ENCODE measurements at places on chromosomes 13 and 19.

- DNase-seq = no peak
These were observed 235.8 kb downstream of the B3GLCT start for GRCh38 chr13:31435536-31435935.

GRCh38 chr13:67283637-67284036, 53.5 kb upstream of the PCDH9 start:
- no peak for DNase-seq

DNA sequence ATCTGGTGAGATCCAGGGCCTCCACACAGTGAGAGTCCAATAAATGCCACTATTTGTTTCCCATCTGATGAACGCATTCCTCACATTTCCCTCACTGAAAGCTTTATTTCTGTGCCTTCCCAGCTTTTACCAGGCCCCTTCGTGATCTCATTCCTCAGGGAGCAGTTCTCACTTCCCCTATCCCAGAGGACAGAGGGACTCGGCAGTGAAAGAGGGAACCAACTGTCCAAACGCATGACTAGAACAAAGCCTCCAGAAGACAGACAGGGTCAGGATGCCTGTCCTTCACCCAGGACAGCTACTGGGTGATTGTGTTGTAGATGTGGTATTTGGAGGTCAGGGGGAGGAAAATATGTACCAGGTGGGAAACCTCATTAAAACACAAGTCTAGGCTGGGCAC, 2.0 kb upstream of the ZBTB45 start:
- no peak for DNase-seq

- DNase-seq = no peak
These were observed 137.0 kb downstream of the SLITRK6 start for GRCh38 chr13:85662186-85662585.

DNA sequence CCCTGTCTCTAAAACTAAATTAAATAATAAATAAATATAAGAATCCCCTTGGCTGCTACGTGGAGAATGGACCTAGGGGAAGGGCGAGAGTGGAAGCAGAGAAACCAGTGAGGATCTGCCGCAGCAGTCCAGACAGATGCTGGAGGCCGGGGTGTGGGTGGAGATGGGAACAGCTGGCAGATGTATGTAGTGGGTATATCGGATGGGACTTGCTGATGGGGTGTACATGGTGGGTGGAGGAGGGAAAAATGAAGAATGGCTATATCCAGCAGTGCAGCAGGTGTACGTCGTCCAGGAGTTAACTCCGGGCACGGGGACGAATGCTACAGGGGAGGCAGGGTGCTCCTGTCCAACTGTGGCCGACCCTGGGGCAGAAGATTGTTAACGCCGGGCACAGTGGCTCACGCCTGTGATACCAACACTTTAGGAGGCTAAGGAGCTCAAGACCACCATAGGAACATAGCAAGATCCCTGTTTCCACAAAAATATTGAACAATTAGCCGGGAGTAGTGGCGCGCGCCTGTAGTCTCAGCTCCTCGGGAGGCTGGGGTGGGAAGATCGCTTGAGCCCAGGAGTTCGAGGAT, 654 bp downstream of the CEP89 start:
- no peak for DNase-seq

- no peak for DNase-seq
These were observed 32.7 kb upstream of the NFIC start for GRCh38 chr19:3333662-3334061.

- DNase-seq = no peak
These were observed at the start of gene GAS6 for GRCh38 chr13:113863524-113864272. GAS6 (minus strand) TSS chr13:113864076; CDS start chr13:113863920, 156 bp downstream.

DNA sequence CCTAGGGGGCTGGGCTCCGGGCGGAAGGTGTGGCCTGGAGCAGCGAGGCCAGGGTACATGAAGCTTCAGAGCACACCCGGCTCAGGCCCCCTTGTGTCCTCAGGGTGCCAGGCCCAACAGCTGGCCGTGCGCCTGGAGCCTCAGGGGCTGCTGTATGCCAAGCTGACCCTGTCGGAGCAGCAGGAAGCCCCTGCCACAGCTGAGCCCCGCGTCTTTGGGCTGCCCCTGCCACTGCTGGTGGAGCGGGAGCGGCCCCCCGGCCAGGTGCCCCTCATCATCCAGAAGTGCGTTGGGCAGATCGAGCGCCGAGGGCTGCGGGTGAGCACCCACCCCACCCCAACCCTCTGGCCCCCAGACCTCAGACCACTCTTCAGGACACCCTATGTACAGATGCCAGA, 3.2 kb downstream of the SYDE1 start:
- no peak for DNase-seq

DNA sequence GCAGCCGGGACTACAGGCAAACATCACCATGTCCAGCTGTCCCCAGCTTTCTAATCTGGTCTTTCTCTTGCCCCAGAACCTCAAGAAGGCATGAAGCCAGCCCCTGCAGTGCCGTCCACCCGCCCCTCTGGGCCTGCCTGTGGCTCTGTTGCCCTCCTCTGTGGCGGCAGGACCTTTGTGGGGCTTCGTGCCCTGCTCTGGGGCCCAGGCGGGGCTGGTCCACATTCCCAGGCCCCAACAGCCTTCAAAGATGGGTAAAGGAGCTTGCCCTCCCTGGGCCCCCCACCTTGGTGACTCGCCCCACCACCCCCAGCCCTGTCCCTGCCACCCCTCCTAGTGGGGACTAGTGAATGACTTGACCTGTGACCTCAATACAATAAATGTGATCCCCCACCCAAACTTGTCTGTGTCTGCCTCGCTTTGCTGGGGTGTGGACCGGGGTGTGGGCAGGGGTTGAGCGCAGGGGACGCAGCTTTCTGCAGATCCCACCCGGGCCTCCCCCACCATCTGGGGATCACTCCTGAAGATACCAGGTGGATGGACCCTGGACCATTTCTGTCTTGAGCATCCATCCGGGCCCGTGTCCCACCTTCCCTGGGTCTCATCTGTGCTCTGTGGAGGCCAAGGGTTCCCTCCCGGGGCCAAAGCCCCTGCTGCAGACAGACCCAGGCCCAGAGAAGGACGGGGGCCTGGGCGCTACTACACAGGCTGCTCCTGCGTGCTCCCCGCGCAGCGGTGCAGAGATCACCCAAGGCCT, 15.3 kb downstream of the PRKCSH start:
- DNase-seq = no peak

GRCh38 chr13:113604186-113604585, 19.6 kb downstream of the TFDP1 start:
- no peak for DNase-seq

DNA sequence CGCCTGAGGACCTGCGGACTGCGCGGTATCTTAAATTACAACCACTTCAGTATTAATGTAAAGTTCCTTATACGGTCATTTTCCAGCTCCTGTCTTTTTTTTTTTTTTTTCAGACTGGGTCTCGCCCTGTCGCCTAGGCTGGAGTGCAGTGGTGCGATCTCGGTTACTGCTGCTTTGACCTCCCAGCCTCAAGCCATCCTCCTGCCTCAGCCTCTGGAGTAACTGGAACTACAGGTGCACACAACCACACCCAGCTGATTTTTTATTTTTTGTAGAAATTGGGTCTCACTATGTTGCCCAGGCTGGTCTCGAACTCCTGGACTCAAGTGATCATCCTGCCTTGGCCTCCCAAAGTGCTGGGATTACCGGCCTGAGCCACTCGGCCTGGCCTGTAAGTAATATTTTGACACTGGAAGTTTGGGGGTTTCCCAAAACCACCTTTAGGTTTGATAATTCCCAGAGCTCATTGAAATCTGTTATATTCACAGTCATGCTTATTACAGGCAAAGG, 406 bp upstream of the EID2B start:
- no peak for DNase-seq
